ENCODE measurements at places on chromosomes 6 and 20.

DNA sequence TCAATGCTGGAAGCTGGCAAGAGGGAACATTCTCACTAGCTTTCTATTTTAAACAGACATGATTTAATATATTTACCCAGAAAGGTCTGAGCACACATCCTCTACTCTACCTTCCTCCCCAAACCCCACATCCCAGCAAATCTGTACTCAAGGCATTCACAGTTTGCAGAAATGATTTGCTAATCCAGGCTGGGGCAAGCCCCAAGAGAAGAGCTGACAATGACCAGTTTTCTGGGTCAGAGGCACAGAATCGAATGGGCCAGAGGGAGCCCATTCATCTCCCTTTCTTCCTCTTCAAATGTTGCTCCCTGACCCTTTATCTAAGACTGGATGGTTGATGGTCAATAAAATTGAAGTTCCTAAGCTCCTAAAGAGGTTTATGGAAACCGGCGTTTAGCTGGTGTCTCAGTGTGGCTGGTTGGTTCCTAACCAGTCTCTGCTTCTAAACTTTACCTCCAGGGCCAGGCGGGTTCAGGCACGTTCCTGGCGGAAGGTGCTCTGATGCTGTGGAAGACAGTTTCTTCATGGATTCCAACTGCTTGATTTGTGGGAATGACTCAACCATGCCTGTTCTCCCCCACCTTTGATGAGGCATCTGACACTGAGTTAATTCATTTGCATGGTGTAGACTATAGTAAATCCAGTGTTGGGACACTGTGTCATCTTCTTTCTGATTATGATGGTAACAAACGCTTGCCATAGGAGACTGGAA, 96.4 kb upstream of the IYD start:
- no peaks in the 10 kb centered on the region for H3K36me3 ChIP-seq
- no peak overlapping the region for H3K4me3 ChIP-seq
- no peak overlapping the region for H3K27ac ChIP-seq
- H3K4me1 ChIP-seq, result peaks cover 1% of the 10 kb centered on the region

DNA sequence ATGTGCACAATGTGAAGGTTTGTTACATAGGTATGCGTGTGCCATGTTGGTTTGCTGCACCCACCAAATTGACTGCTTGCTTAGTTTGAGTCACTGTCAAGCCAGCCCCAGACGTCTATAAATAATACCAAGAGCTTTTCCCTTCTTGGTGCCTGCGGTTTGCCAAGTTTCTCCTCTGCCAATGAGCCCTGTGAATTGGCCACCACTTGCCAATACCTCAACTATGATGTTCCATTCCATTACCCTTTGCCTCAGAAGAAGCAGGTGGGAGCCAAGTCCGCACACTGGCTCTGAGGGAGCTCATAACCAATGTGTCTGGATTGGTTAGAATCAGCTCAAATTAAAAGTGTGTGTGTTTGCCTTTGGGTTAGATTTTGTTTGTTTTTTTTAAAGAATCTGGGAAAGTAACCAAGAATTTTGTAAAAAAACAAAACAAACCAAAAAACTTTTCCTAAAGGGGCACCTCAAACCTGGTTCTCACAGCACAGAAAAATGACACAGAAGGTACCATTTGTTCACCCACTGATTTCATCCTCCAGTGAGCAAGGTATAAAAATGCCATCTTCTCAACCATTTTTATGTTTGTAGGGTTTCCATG, 244.7 kb upstream of the PRND start:
- no peak overlapping the region for H3K27ac ChIP-seq
- DNase-seq, result no peak
- no peaks in the 10 kb centered on the region for H3K36me3 ChIP-seq
- no peaks in the 10 kb centered on the region for H3K27me3 ChIP-seq

- no peak overlapping the region for H3K4me3 ChIP-seq
- H3K36me3 ChIP-seq, result no peaks in the 10 kb centered on the region
- H3K27me3 ChIP-seq, result no peaks in the 10 kb centered on the region
- peaks cover 33% of the 10 kb centered on the region for H3K4me1 ChIP-seq
Observed at GRCh38 chr20:38153401-38153800, 11.7 kb downstream of the TGM2 start.

DNA sequence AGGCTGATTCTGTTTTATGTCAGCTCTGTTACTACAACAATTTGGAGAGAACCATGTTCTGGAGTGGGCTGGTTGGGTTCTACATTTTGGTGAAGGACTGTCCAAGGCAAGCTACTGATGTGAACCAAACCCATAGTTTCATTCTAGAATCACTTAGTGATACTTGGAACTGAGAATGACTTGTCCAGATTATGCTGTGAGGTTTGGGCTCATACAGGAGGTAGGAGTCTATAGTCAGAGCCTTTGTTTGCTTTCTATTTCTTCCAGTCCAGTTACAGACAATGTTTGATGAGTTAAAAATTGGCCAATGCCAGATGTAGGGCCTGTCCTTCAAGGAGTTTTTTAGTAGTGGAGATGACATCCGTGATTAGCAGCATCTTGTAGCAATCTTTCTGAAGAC, 97.9 kb downstream of the LRRC1 start:
- H3K4me1 ChIP-seq, result no peaks in the 10 kb centered on the region
- H3K27me3 ChIP-seq, result no peaks in the 10 kb centered on the region
- DNase-seq, result no peak
- H3K4me3 ChIP-seq, result no peak overlapping the region
- no peaks in the 10 kb centered on the region for H3K36me3 ChIP-seq
- no peak overlapping the region for H3K27ac ChIP-seq

DNA sequence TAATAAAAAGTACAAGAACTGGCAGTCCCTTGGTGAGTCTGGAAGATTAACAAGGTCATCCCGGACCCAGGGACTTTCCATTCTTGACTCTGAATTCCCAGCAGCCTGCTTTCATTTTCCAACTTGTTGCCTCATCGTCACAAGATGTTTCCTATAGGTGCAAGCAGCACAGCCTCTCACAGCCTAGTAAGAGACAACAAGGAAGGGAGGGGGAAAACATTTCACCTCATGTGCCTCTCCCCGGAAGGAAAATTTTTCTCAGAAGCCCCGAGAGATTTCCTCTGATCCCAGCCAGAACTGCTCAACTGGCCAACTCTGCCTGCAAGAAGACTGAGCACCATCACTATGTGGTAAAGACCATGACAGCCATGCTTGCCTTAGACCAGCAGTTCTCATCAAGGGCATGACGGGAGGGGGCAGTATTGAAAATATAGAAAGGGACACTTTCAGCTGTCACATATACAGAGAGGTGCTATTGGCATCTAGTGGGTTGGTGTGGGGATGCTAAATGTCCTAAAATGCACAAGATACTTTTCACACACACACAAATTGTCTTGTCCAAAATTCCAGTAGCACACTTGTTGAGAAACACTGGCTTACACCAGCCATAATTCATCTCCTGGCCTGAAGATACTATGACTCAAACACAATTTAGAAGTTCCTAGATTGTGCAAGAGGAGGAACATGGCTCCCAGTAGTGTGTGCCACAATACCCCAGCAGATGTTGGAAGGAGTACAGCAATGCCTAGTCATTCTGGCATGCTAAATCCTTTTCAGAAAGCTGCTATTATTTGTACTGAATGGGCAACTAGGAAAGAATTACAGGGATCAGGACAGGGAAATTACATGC, 10.8 kb upstream of the WTAP start:
- peak overlapping the region; percentile 78 for H3K27ac ChIP-seq
- no peaks in the 10 kb centered on the region for H3K27me3 ChIP-seq
- H3K4me3 ChIP-seq, result no peak overlapping the region
- no peaks in the 10 kb centered on the region for H3K36me3 ChIP-seq

GRCh38 chr6:120627612-120628011, 706.7 kb downstream of the TBC1D32 start:
- H3K27me3 ChIP-seq, result no peaks in the 10 kb centered on the region
- DNase-seq, result no peak
- H3K4me3 ChIP-seq, result no peak overlapping the region

DNA sequence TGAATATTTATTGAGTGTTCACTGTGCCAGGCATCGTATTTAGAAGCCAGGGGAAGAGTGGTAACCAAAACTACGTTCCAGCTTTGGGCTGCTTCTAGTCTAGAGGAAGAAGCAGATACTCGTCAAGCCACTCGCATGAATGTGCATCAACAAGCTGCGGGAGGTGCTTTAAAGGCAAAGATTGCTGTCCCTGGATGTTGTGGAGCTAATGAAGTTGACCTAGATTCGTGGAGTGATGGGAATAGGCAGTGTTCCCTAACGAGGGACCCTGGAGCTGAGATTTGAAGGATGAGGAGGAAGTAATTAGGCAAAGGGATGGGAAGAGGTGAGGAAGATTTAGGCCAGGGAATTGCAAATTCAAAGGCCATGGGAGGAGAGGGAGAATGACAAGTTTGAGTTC, 118.9 kb downstream of the TMEM170B start:
- H3K4me3 ChIP-seq, result no peak overlapping the region
- no peaks in the 10 kb centered on the region for H3K27me3 ChIP-seq
- H3K27ac ChIP-seq, result no peak overlapping the region
- H3K4me1 ChIP-seq, result peaks cover 15% of the 10 kb centered on the region
